ENCODE measurements at places on chromosomes 2 and 18.

DNA sequence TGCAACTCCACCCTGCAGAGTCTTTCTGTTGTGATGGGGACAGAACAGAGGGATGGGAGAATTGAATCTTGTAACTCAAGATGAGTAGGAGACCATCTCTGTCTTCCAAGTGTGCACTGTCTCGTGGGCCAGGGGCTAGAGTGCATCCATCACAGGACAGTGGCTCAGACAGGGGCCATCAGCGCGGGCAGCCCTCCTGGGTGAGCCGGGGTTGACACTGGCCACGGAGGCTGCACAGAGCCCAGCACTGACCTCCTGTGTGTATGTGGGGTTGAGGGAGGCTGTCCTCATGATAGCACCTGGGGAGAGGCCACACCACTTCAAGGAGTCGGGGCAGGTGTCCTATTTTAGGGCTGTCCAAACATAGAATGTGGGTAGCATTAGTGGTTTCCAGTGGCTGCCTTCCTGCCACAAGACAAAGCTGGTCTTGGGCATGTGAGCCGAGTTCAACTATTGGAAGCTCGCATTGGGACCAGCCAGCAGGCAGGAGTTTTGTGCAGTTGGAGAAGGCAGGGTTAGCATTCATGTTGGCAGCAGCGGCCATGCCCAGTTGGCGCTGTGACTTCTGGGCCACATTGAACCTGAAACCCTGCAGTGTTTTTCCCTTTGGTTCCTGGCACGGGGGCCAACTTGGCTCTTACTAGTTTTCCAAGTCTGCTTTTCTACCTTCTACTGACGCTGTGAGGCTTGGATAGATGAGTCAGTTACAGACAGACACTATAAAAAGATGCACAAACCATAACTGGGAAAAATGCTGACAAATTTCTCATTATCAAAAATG, 45.3 kb downstream of the ACOXL start:
- DNase-seq: no peak

GRCh38 chr2:84498150-84498799, 18.0 kb upstream of the DNAH6 start:
- DNase-seq: no peak

- no peak for DNase-seq
Measured at GRCh38 chr2:133791191-133791590, 222.9 kb upstream of the NCKAP5 start.

- no peak for DNase-seq
Measured at GRCh38 chr2:152440460-152440859, 105.5 kb downstream of the FMNL2 start.

DNA sequence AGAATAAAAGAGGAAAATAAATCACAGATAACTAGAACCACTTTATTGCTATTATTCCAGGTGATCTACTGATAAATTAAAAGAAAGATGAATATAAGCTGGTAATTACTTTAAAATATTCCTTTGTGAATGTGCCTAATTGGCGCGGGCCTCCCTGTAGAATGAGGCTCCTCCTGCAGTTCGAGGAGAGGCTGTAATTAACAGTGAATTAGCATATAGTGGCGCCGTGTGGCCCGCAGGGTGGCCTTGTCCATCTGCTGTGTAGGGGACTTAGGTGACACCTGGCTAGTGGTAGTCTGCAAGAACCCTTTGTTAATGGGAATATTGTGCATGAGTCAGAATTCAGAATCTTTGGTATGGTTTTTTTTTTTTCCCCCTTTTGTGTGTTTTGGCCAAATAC, 119.8 kb downstream of the AGAP1 start:
- no peak for DNase-seq

DNA sequence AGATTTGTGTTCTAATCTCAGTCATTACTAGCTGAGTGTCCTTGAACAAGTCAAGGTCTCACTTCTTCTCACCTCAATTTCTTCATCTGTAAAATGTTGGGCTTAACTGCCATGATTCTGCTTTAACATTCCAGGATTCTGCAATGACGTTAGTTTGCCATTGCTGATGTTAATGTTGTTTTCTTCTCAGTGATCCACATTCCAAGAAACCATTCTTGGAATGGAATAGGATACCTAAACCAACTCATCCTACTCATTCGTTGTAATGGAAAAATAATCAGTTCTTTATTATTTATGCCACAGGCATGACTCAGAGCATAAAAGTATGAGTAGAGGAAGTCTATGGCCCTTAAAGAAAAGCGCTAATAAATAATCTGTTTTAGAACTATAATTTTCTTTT, 140.2 kb upstream of the ETAA1 start:
- no peak for DNase-seq
